ENCODE measurements at places on chromosomes 1 and 21.

DNA sequence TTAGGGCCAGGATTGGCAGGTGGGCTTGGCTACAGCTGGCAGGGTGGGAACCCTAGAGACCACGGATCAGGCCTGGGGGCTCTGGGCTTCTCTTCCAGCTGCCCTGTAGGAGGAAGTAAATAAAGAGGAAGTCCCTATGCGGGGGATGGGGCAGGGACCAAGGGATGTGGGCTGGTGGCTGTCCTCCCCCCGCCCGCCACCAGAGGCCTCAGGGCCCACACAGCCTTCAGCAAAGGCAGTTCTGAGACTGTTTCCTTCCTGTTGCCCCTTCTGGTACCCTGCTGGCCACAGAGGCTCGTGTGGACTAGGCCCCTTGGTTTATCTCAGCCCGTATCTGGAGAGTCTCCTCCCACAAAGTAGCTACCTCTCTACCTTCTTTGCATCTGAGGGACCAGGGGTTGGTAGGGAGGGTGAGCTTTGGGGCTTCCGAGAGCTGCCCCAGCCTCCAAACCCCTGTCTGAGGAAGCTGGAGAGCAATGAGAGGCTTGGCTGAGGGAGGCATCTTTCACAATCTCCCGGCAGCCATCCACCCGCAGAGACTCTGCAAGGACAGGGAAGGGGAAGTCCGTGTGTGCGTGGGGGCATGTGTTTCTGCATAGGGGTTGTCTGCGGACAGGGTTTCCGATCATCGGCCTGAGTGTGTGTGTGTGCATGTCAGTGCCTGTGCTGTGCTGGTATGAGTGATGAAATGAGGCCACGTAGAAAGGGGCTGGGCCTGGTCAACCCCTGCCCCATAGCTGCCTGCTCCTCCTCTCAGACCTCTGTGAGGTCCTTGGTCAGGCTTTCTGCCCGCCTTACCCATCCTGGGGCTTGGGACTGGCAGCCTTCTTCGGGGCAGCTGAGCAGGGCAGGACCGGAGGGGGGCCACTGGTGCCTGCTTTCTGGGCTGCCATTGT lies 12.5 kb downstream of the RPS6KA1 start:
- peak; percentile 62 for DNase-seq

- DNase-seq: peak; percentile 70
Measured at GRCh38 chr1:227945891-227946623, 1.7 kb downstream of the WNT9A start.

- DNase-seq: no peak
Measured at GRCh38 chr21:45727390-45727789, 83.9 kb downstream of the PCBP3 start.

GRCh38 chr21:31913182-31913608 lies 40.4 kb downstream of the HUNK start:
- peak; percentile 56 for DNase-seq

GRCh38 chr1:232221802-232222499 lies 408.0 kb downstream of the SIPA1L2 start:
- DNase-seq: no peak

GRCh38 chr21:36980280-36981048 lies 14.0 kb upstream of the HLCS start:
- peak; percentile 35 for DNase-seq

- DNase-seq: no peak
Measured at GRCh38 chr1:47523835-47524215, 86.0 kb downstream of the FOXD2 start.

- DNase-seq: no peak
Measured at GRCh38 chr1:100440075-100440809, 87.9 kb downstream of the CDC14A start.

DNA sequence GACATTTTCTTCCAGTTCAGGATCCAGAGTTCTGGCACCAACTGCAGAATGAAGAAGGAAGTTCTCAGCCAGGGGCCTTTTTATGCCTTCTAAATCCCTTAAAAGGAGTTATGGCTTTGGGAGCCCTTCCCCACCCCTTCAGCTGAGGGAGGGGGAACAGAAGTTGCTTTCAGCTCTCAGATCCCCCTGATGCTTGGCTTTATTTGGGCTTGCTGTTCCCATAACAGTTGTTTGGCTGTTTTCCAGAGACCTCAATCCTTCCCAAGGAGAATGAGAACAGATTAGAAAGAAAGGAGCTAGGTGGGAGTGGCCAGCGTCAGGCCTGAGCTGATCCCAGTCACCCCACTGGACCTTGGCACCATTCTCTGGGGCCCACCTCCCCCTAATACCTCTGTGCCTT lies at the start of gene RPE65:
TSS of gene RPE65 (minus strand) at position 54 of the 400 bp plus-strand sequence. CDS start at position 5, 49 bp downstream.
- peak; percentile 23 for DNase-seq

DNA sequence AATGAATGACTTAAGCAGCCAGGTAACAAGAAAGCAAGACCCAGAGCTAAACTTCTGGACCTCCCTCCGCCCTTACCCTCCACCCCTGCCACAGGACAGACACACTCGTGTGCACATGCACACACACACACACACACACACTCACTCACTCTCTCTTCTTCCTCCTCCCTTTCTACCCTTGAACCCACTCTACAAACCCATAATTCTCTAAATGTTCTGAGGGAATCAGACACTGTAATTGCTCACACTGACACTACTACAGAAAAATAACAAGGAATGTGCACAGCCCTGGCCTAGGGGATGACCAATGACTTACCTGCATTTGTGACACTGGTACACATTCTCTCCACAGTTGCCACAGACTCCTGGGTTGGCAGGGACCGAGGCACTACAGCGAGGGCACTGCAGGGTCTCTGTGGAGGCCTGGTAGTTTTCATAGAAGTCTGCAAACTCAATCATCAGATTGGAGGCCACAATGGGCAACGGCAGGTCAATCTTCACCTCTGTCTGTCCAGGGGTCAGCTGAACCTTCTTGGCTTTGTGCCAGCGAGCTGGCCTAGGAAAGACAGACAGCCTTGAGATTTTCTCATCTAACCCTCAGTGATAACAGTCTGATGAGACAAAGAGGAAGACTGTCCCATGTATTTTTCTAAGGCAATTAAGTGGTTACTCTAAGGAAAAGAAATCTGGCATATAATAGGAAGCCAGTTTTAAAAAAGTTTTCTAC lies 94.8 kb downstream of the UBR4 start:
- DNase-seq: no peak

DNA sequence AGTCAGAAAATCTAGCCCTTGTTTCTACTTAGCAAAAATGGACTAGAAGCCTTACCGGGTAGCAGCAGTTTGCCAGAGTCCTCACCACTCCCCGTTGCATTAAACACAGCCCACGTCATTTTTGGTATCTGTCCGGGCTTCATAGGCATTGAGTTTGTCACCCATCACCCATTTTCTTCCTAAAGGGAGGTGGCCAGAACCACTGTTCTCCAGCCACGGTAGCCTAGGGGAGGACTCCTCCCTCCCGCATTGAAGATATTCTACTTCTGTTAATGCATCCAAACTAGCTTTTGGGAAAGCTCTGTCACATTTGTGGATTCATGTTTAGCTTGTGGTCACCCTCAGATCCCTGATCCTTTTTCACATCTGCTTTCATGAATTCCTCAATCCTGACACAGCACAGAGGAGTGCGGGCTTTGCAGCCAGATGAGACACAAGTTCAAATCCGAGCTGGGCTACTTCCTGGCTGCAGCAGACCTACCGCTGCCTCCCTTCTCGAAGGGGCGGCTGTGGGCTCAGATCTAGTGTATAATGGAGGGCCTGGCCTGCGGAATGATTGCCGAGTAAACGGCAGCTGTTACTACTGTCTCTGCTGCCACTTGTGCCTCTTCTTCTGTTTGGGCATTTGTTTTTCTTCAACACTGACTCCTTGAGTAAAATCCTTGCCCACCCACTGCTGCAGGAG lies 63.2 kb upstream of the EFHD2 start:
- no peak for DNase-seq

GRCh38 chr21:15860541-15860940 lies 130.8 kb downstream of the USP25 start:
- no peak for DNase-seq

DNA sequence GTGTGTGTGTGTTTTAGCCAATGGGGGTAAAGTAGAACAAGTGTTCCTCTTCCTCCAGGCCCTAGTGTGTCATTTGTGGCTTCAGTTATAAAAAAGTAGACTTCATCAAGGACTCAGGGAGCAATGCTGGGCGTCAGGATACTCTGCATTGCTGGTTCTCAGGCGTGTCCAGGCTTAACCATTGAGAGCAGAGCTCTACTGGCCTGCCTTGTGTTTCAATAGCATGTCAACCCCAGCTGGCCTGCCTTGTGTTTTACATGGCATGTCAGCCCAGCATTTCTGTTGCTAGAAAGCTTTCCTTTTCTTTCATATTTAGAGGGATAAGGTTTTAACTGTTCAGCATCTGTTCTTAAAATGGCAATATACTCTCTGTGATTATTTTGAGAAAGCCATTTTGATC lies 117.6 kb upstream of the TMPRSS15 start:
- DNase-seq: no peak

- no peak for DNase-seq
Measured at GRCh38 chr1:232900818-232901217, 49.6 kb upstream of the NTPCR start.

- no peak for DNase-seq
Measured at GRCh38 chr1:109838838-109839240, 71.8 kb upstream of the CSF1 start.

- DNase-seq: no peak
Measured at GRCh38 chr1:114340892-114341291, 170.1 kb downstream of the TRIM33 start.

DNA sequence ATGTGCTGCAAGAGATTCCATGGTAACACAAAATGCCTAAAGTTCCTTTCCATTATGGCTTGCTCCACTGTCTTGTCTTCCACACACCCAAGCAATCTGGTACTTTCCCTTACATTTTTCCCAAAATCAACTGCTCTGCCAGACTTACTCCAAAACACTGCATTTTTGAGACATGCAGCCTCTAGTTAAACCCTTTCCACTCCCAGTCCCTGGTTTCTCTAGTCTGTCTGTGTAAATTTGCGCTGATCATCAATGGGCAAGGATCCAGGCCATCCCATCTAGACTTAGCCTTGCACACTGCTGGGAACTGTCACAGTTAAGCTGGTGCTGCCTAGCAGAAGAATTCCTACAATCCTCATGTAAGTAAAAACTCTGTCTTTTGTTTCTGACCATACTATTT lies 47.8 kb downstream of the DAB1 start:
- no peak for DNase-seq

- DNase-seq: no peak
Measured at GRCh38 chr21:33149181-33149580, 79.2 kb downstream of the OLIG1 start.

GRCh38 chr1:203340112-203340790 lies 10.7 kb downstream of the FMOD start:
- DNase-seq: peak; percentile 82

GRCh38 chr1:1938613-1939295 lies 19.7 kb upstream of the TMEM52 start:
- DNase-seq: no peak

- no peak for DNase-seq
Measured at GRCh38 chr1:240385985-240386978, 225.7 kb downstream of the GREM2 start.

DNA sequence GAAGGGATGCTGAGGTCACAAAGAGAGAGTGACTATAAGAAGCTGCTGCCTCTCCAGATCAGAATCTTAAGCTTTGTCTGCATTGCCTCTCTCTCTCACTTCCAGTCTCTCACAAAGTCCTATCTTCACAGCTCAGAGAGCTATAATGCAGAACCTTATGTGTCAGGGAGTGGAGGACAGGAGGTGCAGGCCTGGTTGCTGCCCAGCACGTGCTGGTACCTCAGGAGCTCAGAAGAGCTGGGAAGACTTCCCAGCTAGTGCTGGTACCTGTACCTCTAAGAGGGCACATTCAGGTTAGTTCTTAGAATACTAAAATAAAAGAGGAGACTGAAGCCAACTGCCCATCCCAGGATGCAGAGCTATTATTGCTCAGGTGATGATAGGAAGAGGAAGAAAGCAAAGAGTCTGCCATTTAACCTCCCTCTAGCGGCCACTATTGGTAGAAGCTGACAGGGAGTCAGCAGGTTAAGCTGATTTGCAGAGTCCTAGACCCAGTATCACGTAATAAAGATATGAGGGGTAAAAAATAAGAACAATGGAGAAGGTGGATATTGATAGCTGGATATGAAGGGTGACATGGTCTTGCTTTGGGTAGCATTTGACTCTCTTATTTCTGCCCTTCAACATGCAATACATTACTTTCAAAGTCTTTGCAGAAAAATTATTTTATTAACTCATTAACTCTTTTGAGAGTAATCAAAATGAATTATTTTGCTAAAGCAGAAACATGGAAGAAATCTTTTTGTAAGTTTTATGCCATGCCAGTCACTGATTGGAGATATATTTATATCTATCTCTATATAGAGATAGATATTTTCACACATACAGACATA lies 138.1 kb upstream of the HMCN1 start:
- peak; percentile 22 for DNase-seq

GRCh38 chr1:109312978-109313775 lies 6.4 kb upstream of the MYBPHL start:
- DNase-seq: no peak

GRCh38 chr1:244085891-244086290 lies 34.8 kb downstream of the ZBTB18 start:
- no peak for DNase-seq

GRCh38 chr1:34713443-34713842 lies 41.4 kb upstream of the GJB5 start:
- DNase-seq: peak; percentile 57

DNA sequence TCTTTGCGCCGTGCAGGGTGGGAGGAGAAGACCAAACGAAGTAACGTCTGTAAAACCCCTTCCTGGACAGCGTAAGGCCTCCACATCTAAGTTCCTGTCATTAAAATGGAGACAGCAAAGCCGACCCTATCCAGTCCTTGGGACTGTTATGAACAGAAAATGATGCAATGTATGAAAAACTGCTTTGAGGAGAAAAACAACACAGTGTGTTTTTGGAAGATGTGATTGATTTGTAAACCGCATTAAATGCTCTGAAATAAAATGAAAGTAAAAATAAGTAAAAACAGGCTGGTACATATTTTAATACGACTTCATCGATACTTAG lies 827 bp upstream of the URB1 start:
- no peak for DNase-seq

DNA sequence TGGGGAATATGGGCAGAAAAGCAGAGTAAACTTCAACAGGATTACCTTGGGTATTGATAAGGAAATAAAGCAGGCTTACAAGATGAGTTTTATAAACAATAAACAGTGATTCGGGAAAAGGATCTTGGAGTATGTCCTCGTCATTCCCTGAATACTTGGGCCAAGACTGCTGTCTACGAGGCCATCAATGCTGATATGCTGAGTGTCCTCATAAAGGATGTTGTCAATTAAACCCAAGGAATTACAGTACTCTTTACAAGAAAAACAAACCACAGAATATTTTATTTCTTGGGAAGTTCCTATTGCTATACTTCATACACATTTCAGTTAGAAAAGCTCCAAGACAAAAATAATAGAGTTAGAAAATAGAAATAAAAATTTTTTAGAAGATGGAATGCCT lies 34.9 kb downstream of the ATP1B1 start:
- DNase-seq: no peak

GRCh38 chr1:154391086-154391770 lies 13.9 kb upstream of the IL6R start:
- DNase-seq: no peak
